NCI-H187 (cell line): ENCODE measurements at places on chromosomes 7 and 10.

- no peak for DNase-seq
These were observed 2.7 kb upstream of the ANXA7 start for GRCh38 chr10:73416571-73416970.

- no peak for DNase-seq
These were observed 8.1 kb upstream of the FAM107B start for GRCh38 chr10:14782691-14783363.

DNA sequence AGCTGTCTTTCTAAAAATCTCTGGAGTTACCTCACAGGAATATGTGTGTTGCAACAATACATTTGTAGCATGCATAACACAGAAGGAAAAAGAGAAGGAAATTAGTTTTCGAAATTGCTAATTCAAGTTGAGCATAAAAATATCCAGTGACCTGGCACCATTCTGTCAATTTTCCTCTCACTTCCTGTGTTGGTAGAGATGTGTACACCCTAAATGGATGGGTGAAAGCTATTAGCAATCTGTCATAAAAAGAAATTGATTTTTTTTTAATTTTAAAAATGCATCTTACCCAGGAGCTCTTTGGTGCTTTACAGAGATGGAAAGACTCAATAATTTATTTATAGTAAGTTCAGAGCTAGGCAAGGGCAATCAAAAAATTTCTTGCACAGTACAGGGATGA is 333.3 kb upstream of the TMEM229A start:
- no peak for DNase-seq

DNA sequence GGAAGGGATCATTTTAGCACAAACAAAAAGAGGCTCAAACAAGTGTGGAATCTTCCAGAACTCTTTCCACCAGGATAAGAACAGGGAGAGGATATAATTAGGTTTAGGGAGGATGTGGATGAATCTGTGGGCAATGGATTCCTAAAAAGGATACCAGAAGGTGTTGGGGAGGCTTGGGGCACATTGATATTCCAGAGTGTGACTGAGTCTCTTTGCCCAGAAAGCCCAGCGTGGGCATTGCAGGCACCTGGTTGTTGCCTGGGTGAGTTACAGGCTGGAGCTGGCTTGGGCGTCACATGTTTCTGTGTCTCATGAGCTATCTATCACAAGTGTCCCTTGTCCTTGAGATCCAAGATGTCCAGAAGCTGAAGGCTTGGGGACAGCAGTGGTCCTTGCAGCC is 3.3 kb downstream of the COL26A1 start:
- no peak for DNase-seq

GRCh38 chr10:70546584-70546983 is 56.0 kb downstream of the PRF1 start:
- DNase-seq = no peak

GRCh38 chr7:117538053-117538452 is 58.2 kb downstream of the CFTR start:
- no peak for DNase-seq

DNA sequence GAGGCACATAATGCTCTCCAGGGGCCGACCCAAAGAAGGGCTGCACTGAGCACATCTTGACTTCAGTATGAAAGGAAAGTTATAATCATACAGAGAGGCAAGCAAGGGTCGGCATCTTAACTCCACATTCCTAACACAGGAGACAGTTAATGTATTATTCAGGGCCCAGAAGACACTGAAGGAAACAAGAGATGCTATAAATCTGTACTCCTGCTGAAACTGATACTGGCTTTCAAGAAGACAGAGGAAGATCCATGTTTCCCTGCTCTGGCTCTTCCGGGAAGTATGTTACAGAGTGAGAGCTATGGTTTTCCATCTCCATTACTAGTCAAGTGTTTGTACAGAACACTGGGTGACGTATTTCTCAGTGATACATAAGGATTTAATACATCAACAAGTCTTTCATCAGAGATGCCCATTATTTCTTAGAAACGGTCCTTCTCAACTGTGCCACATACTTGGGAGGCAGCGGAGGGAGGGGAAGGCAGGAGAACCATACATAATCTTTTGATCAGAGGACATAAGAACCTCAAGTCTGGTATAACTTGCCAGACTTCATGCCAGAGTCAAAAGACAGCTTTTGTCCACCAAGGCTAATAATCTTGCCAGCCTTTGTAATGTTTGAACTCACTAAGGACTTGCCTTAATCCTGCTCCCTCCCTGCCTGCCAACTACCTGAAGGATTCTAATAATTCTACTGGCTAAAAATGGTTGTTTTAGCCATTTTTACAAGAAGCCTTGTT is 58.1 kb downstream of the ENO4 start:
- no peak for DNase-seq

DNA sequence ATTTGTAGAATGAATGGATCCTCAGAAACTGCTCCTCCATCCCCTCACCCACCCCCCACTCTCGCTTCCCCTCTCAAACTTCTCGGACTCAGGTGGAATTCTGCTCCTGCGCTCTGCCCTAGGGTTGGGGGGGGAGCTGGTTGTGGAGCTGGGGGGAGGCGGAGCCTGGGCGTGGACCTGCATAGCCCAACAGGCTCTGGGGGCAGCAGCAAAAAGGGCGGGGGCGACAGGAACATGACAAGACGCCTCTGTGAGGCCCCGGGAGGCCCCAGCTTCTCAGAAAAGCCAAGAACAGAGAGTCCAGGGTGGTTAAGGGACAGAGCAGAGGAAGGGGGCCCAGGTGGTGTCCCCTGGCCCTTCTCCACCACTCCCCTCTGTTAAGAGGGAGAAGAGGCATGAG is 3.5 kb downstream of the TSC22D4 start:
- DNase-seq = no peak

DNA sequence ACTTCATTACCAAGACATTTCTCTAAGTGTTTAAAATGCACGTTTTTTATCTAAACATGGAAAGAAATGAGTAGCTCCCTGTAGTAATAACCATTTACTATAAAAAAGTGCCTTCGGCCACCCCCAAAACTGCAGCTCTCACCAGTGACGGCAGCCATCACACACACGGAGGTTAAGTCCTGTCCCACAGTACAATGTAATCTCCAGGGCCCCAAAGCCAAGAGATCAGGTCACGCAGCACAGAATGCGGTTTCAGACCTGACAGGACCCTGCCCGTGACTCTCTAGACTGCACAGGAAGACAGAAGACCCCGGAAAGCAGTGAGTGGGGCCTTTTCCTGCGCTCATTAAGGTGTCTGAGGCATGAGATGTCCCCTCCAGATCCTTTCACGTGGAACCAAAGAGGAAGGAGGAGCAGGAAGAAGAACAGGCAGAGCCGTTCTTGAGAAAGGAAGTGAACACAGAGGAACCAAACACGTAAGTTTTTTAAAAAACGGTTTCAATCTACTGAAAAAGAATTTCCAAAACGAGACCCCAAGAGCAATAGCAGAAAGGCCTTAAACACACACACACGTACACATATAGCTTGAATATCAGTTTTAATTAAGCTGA is 125.7 kb downstream of the ZMYND11 start:
- DNase-seq = no peak

DNA sequence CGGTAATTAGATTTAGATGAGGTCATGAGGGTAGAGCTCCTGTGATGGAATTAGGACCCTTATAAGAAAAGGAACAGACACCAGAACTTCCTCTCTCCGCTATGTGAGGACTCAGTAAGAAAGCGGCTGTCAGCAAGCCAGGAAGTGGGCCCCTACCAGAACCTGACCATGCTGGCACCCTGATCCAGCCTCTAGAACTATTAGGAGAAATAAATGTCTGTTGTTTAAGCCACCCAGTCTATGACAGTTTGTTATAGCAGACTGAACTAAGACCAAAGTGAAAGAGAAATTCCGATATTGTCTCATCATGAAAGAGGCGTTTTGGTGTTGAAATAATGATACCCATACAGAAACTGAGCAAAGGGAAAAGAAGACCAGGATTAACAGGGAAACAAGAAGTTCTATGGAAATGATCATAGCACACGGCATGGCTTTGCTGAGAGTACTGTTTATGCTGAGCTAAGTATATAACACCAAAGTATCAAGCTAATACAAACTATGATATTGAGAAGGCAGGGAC is 9.2 kb downstream of the CLEC2L start:
- no peak for DNase-seq

- DNase-seq = no peak
These were observed 78.3 kb downstream of the SH3PXD2A start for GRCh38 chr10:103776878-103777591.

- DNase-seq = peak; percentile 34
These were observed 24.0 kb downstream of the POR start for GRCh38 chr7:75938921-75939320.

DNA sequence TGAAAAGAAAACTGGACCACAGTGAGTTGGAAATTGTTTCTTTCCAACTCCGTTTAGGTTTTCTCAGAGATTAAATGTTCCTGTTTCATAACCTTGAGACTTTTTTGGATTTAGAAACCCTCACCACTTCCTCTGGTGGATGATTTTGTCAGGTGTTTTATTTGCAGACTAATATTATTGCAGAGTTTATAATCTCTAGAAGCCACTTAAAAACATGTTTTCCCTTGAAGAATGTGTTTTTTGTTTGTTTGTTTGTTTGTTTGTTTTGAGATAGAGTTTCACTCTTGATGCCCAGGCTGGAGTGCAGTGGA is 520 bp upstream of the MICU1 start:
- DNase-seq = no peak

- no peak for DNase-seq
These were observed at the start of gene MAGI2 for GRCh38 chr7:79453558-79454360. Gene MAGI2 (minus strand): TSS chr7:79453667. CDS start chr7:79453320, 347 bp downstream.

GRCh38 chr10:11433657-11434056 is 177.8 kb downstream of the USP6NL start:
- DNase-seq = no peak

DNA sequence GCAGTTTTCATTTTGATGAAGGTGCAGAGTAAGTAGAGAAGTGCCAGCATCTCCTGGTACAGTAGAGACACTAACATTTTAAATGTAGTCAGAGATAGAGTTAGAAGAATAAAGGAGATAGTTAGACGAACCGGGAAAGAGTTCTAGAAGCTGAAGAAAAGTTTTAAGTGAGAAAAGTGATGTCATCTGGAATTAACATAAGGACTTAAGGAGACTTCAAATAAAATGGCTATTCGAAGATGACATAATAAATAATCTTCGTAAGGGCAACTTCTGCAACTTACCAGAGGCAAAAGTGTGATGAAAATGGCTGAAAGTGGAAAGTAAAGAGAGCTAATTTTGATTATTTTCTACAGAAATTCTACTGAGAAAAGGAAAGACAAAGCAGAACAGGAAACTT is 20.4 kb downstream of the GNAT3 start:
- no peak for DNase-seq

DNA sequence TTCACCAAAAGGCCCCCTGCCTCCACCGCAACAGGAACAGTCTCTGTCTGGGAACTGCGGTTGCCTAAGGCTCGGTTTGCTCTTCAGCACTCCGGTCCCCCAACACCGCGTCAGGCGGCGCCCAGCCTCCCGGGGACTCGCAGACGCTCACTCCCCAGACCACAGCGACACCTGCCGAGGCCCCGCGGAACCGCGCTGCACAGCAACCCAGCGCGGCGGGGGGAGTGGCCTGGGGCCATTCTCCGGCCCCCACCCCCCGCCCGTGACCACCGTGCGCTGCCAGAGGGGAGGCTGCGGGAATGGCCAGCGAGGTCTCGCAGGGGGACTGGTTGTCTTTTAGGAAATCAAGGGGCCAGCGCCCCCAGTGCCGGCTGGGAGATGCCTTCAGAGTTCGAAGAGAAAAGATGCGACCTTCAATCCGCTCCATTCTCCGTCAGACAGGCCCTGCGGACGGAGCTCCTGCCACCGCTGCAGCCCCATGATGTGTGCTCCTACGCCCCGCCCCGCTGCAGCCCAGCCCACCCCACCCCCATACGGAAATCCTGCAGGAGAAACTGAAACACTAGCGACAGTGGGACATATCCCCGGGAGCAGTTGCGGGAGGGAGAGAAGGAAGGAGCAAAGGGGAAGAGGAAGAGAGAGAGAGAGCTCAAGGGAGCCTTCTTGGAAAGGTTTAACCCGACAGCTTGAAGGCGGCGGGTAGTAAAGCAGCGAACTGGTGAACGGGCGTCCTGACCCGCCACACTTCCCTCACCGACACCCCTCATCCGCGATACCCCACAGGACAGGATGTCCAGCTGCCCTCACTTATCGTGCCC is 137.4 kb upstream of the CDCA7L start:
- DNase-seq = peak; percentile 50

GRCh38 chr10:87983716-87984115 is 120.3 kb downstream of the PTEN start:
- no peak for DNase-seq

DNA sequence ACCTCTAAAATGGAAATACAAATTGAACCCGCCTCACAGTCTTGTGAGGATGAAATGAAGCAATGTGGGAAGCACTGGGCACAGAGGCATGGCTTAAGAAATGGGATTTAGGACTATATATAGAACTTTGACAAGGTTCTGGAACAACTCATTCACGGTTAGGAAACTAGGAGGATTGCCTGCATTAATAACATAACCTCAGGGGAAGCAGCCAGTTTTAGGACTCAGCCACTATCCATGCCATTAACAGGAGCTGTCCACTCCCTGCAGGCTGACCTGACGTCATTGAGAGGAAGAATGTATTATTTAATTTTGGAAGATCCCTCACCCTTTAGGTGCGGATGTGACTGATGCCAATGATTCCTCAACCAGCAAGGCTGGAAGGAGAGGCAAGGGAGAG is 34.8 kb downstream of the ITGB8 start:
- no peak for DNase-seq

DNA sequence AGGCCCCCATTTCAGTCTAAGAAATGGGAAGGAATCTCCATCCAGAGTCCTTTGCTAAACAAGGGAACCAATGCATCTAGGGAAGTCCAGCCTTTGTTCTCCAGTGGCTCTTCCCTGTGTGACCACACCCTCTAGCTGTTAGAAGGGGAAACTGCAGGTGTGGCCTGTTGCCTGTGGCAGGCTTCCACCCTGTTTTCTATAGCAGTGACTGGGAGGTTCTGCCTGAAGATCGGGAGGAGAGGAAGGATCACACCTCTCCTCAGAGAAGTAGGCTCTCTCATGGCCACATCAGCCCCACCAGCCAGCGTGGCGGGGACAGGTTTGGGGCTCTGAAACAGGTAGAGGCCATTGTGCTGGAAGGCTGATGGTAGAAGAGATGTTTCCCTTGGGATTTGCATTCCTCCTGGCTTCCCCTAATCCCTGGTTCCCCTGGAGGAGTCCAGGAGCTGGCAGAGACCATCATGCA is 47.7 kb upstream of the TRIM8 start:
- DNase-seq = no peak

- DNase-seq = no peak
These were observed 20.6 kb downstream of the RGR start for GRCh38 chr10:84265418-84265817.

- no peak for DNase-seq
These were observed 132.6 kb downstream of the RGS10 start for GRCh38 chr10:119409906-119410305.

GRCh38 chr7:26988836-26989374 is 106.9 kb downstream of the HOXA1 start:
- DNase-seq = no peak

GRCh38 chr10:27783660-27784059 is 38.0 kb upstream of the MKX start:
- DNase-seq = no peak

GRCh38 chr10:35696392-35697287 is 54.5 kb upstream of the FZD8 start:
- DNase-seq = no peak
